MM.1S (cell line): ENCODE measurements at places on chromosomes 2 and 18.

GRCh38 chr18:58886864-58887612 is 22.4 kb downstream of the ZNF532 start:
- DNase-seq: peak; percentile 59

- no peak for DNase-seq
Measured at GRCh38 chr2:142868229-142868762, 9.2 kb upstream of the KYNU start.

DNA sequence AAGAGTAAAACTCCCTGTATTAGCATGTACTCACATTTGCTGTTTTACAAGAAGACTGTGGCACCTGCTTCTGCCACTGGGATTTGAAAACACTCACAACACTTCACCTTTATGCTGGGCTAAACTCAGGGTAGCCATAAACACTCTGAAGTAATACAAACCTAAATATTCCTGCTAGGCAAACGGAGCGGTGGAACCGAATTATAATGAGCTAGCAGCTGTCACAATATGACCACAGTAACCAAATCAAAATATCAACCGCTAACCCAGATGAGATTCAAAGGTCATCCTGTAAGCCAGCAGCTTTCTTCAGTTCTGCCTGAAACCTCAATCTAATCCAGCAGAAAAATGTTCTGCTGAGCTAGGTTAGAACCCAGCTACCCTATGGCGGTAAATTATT is 132.1 kb downstream of the TCF4 start:
- no peak for DNase-seq

DNA sequence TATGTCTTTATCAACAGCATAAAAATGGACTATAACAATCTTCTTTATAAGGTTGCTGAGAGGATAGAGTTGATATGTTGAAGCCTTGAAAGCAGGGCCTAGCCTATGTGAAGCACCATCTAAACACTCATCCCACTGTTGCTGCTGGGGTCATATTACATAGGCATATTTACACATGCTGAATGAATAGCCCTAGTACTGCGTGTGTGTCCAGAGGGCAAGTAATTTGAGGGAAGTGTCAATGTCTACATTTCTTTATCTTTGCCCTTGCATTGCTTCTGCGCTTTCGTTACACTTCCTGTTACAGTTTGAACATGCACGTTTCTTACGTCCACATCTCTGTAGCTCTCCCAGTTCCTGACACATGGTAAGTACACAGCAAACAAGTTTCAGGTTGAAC is 280.3 kb upstream of the ATP5MC3 start:
- no peak for DNase-seq

DNA sequence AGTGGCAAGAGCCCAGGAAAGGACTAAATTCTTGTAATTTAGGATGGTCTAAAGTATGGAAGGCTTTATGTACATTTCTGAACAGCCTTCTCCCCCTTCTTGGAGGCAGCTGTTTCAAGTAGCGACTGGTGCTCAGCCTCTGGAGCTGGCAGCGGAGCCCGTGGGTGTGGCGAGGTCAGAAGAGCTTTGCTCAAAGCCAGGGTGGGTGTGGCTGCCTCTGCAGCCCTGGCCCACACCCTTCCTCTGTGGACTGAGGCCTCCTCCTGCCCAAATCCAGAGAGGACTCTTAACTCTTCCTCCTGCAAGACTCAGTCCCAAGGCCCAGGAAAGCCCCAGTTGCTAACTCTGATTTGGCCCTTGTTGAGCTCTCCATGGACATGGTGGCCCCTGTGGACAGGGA is 202.1 kb upstream of the REV1 start:
- no peak for DNase-seq

- no peak for DNase-seq
Measured at GRCh38 chr18:25189391-25190185, 162.4 kb downstream of the ZNF521 start.

DNA sequence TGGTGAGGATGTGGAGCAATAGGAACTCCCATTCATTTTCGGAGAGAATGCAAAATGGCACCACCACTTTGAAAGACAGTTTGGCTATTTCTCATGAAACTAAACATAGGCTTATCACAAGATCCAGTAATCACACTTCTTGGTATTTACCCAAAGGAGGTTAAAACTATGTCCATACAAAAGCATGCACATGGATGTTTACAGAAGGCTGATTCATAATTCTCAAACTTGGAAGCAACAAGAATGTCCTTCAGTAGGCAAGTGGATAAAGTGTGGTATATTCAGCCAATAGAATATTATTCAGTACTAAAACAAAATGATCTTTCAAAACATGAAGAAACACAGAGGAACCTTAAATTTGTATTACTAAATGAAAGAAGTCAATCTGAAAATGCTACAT is 440.6 kb downstream of the FBXO15 start:
- no peak for DNase-seq

- no peak for DNase-seq
Measured at GRCh38 chr2:232287316-232287715, 91.2 kb upstream of the ALPP start.

DNA sequence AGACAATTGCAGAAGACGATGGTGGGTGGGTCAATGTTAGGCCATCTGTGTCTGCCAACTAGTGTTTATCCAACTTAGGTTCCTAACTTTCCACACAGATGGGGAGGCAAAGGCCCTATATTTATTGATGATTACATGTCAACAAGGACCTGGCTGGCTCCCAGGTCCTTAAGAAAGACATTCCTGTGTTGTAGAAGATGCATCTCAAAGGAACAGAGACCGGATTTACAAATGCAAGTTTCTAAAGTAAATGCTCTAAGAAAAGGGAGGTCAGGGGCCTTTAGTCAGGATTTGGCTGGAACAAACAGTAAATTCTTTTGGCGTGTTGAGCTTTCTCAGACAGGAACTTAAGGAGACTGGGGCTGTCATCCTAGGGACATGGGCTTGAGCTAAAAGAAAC is 175.0 kb downstream of the SH3BP4 start:
- DNase-seq: no peak

DNA sequence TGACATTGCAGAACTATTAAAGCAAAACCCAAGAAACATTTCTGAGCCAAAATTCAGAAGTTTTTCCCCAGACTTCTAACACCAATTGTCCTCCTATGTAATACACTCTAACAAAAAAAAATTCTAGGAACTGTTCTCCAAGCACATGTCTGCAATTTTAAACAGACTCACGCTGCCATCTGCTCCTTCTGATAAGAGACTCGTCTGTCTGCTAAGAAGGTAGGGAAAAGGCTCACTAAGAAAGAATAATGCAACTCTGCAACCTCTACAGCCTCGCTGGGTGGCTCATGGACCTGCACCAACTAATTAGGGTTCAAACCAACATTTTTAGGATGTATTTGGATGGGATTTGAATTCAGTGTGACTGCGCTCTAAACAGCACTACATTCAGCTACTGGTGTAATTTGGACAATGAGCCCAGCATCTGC is 366.5 kb downstream of the DSC3 start:
- DNase-seq: no peak

DNA sequence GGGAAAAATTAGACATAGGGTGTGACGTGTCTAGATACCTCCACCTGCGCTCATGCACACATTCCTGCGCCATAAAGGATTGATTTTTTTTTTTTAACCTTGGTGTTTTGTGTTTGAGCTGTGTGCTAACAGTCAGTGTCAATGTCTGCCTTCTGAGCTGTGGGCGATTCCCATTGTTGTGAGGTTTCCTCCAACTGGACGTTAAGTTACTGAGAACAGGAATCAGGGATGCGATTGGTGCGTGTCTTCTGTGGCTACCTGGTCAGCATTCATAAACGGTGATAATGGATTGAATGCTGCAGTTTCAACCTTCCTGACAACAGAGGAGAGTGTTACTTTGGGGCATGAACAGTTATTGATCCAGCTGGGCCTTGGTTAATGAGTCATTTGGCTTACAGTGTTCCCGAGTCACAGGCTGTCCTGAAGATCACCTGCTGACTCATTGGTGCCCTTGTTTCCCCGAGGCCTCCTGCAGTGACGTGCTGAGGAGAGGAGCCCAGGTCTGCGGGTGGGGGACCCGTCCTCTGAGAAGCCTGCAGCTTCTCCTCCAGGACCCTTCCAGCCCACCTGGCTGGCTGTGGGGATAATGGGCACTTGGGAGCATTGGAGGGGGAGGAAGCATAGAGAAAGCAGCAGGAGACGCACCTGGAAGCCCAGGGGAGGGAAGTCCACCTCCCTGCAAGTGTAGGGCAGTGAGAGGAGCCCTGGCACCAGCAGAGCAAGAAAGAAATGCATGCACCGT is 25.8 kb upstream of the CABYR start:
- DNase-seq: no peak

DNA sequence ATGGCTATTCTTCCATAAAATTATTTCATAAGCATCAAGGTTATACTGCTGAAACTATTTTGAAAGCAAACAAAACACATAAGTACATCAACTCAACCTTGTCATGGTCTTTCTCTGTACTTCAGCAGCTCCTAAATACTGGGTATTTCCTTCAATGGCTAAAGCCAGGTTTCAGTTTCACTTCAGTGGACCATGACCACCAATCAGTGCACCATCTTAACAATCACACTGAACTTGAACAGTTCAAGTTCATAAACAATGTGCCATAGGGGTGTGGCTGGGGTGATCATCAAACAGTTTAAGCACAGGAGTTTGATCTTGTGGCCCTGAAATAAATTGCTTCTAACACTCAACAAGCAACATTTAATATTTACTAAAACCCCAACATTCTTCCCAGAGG is 124.1 kb upstream of the FIGN start:
- peak; percentile 42 for DNase-seq
